ENCODE measurements at places on chromosomes 5 and 9.

DNA sequence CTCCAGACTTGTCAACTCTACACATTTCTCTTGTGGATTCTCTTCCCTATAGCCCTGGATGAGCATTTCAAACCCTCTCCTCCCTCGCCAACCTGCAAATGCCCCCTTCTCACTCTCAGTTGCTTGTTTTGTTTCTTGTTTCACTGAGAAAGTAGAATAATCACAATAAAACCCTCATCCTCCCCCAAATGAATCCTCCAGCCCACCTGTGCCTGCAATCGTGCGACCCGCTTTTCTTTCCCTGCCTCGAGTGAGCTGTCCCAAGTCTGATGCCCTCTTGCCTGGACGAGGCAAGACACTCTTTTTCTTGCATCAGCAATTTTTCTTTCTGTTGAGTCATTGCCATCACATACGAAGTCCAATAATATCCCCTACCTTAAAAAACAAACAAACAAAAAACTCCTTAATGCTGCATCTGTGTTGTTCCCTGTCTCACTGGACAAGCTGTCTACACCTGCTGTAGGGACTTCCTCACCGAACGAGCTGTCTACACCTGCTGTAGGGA, 3.7 kb upstream of the CACNA1B start:
- no peak for DNase-seq

GRCh38 chr9:134204991-134205578, 40.7 kb upstream of the RNU6ATAC start:
- DNase-seq, result no peak

DNA sequence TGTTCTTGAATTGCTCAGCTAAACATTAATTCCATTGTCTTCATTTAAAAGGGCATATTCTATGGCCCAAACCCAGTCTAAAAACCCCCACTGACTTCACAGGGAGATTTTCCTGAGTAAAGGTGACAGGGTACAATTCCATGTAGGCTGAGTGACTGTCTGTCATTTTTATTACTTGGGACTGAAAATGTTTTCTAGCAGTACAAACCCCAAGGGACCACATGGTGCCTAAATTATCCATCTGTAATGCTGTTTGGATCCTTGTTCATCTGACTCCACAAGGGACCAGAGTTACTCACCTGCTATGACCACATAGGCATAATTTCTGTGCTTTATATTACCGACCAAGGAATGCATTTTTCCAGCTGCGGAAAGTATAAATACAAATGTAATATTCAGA, 349.1 kb downstream of the ZNF608 start:
- DNase-seq, result no peak

DNA sequence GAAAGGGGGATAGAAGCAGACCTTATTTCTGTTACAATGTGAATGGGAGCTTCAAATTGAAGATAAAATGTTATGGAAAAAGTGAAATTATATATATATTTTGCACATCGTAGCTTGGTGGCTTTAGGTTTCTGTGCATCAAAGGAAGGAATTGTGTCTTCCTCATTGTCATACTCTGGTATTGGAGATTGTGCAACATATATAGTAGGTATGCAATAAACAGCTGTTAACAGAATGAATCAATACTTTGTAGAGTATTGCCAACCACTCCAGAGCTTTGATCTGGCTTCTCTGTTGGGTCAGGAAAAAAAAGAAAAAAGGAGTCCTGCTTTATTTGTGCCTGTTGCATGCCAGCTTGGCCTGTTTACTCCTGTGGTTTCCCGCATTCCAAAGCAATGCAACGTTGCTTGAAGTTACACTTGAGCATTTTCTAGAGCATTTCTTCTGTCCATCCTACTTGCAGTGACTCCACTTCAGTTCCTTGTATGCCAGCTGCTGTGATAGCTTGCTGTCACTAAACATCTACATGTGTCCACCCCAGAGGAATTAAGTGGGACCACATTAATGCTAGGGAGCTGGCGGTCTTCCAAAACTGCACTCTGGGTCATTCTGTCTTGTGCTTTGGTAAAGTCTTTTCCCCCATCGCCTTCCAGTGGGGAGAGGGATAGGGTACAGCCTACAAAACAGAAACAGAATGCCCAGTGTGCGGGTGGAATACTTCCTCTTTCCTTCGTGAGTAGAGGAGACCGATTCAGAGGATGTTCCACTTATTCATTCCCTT, 62.0 kb upstream of the MEF2C start:
- no peak for DNase-seq

- no peak for DNase-seq
These were observed 586.6 kb upstream of the TLE4 start for GRCh38 chr9:78985084-78985738.

- DNase-seq, result no peak
These were observed 278.5 kb downstream of the TMEM167A start for GRCh38 chr5:82798676-82799075.
